Breast epithelium (tissue), 4 donors: ENCODE measurements at places on chromosomes 11 and 22. TPM values are rescaled to one million over a fixed set of nuclear protein-coding genes. Genes with fewer than 3 reads are reported as not detected.
A peak's percentile ranks its signal among the peaks of the same experiment; 100 is the strongest.

OR2AG1 gene
- total RNA-seq: not detected

TTC38 gene
- 82.3 TPM for total RNA-seq

KRTAP5-8 gene
- total RNA-seq: not detected

OR52A1 gene
- total RNA-seq: not detected

KRTAP5-6 gene
- not detected for total RNA-seq

ADM2 gene
- total RNA-seq: 0.98 TPM

DNA sequence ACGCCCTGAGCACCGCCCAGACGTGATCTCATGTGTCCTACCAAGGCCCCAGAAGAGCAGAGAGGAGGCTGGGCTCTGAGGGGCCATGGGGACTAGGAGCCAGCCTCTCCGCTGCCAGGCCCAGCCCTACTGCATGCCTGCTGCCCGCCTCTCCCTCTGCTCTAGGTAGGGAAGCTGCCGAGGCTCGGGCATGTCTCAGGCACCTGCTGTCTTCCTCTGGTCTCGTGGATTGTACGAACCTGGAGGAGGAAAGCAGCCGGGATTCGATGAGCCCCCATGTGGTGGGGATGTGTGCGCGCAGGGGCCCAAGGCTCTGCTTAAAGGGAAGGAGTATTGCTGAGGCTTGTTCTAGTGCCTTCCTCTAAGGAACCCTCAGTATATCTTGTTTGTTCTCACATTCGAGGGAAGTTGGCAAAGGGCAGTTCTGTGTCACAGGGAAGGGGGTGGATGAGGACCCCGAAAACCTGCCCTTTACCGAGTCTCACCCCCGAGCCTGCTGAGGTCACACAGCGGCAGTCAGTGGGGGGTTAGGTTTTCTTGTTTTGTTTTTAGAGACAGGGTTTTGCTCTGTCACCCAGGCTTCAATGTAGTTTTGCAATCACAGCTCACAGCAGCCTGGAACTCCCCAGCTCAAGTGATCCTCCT lies 21.2 kb downstream of the DAGLA start:
- DNase-seq: no peak
- no peaks in the 10 kb centered on the region for H3K36me3 ChIP-seq
- H3K4me1 ChIP-seq: peaks cover 14% of the 10 kb centered on the region
- no peaks in the 10 kb centered on the region for H3K27me3 ChIP-seq
- H3K27ac ChIP-seq: peak overlapping the region; percentile 79

GRCh38 chr11:62843466-62843865 lies 4.1 kb upstream of the WDR74 start:
- H3K36me3 ChIP-seq: no peaks in the 10 kb centered on the region
- H3K27ac ChIP-seq: no peak overlapping the region
- no peaks in the 10 kb centered on the region for H3K27me3 ChIP-seq
- DNase-seq: no peak
- peaks cover 2% of the 10 kb centered on the region for H3K4me1 ChIP-seq
- no peak overlapping the region for H3K4me3 ChIP-seq

- no peak overlapping the region for H3K27ac ChIP-seq
- no peaks in the 10 kb centered on the region for H3K36me3 ChIP-seq
- no peaks in the 10 kb centered on the region for H3K27me3 ChIP-seq
- no peak for DNase-seq
- no peak overlapping the region for H3K4me3 ChIP-seq
- no peaks in the 10 kb centered on the region for H3K4me1 ChIP-seq
Measured at GRCh38 chr22:26555478-26555877, 34.5 kb downstream of the TPST2 start.

GRCh38 chr11:102546923-102547471 lies 16.4 kb upstream of the MMP7 start:
- no peak overlapping the region for H3K27ac ChIP-seq
- no peaks in the 10 kb centered on the region for H3K27me3 ChIP-seq
- no peaks in the 10 kb centered on the region for H3K36me3 ChIP-seq

DNA sequence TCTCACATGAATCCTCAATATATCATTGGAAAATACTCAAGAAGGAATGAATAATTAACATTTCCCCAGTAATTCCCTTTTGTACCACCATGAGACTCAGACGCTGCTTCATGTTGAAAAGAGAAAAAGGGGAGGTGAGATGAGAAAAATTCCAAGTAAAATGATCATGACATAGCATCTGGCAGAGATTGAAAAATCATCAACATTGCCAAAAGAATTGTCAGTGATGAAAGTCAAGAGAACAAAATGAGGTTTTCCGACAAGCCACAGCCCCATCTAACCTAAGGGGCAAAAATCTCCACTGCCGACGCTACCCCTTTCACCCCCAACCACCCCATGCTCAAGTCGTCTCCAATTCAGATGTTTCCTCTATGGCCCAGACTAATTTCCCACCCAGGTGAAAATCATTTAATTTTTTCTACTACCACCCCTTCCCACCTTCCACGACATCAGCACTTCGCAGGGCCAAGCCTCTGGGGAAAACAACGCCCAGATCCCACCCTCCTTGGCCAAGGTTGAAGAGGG lies 1.2 kb downstream of the RAB6A start:
- no peaks in the 10 kb centered on the region for H3K4me1 ChIP-seq
- DNase-seq: no peak
- peak overlapping the region; percentile 96 for H3K27ac ChIP-seq
- no peaks in the 10 kb centered on the region for H3K27me3 ChIP-seq
- no peaks in the 10 kb centered on the region for H3K36me3 ChIP-seq

GRCh38 chr11:67371189-67371910 lies 2.0 kb downstream of the CLCF1 start:
- peak overlapping the region; percentile 94 for H3K4me3 ChIP-seq
- H3K27me3 ChIP-seq: no peaks in the 10 kb centered on the region
- no peaks in the 10 kb centered on the region for H3K36me3 ChIP-seq
- H3K27ac ChIP-seq: peak overlapping the region; percentile 96
- no peak for DNase-seq

GRCh38 chr11:120217941-120218694 lies 7.3 kb downstream of the OAF start:
- H3K4me3 ChIP-seq: peak overlapping the region; percentile 3
- H3K27ac ChIP-seq: peak overlapping the region; percentile 60
- H3K27me3 ChIP-seq: no peaks in the 10 kb centered on the region

DNA sequence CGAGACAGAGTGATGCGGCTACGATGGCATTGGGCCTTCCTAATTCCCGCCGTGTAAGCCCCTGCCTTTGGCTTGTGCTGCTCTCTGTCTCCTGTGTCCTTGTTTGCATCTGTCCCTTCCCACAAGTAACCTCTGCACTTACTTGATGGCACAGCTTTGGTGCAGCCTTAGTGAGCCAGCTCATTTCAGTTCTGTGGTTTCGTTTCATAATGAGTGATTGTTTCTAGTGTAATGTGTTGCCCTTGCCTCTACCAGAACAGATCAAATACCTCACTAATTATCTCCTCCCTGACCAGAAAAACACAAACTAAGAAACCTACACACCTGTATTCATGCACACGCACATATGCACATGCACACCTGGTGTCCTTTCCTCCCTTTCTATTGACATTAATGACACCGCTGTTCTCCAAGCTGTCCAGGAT lies 58.8 kb downstream of the GRK3 start:
- H3K27me3 ChIP-seq: no peaks in the 10 kb centered on the region
- no peaks in the 10 kb centered on the region for H3K36me3 ChIP-seq
- no peak overlapping the region for H3K4me3 ChIP-seq

GRCh38 chr11:118211006-118211405 lies 13.8 kb downstream of the JAML start:
- H3K27ac ChIP-seq: peak overlapping the region; percentile 12
- no peak overlapping the region for H3K4me3 ChIP-seq
- H3K36me3 ChIP-seq: no peaks in the 10 kb centered on the region
- H3K4me1 ChIP-seq: no peaks in the 10 kb centered on the region
- DNase-seq: peak; percentile 39
- H3K27me3 ChIP-seq: no peaks in the 10 kb centered on the region

GRCh38 chr11:75771646-75772410 lies 3.2 kb downstream of the DGAT2 start:
- H3K27me3 ChIP-seq: no peaks in the 10 kb centered on the region
- DNase-seq: no peak
- peaks cover 10% of the 10 kb centered on the region for H3K4me1 ChIP-seq
- H3K27ac ChIP-seq: no peak overlapping the region
- no peaks in the 10 kb centered on the region for H3K36me3 ChIP-seq

- no peak overlapping the region for H3K27ac ChIP-seq
- no peak overlapping the region for H3K4me3 ChIP-seq
- DNase-seq: no peak
- H3K27me3 ChIP-seq: no peaks in the 10 kb centered on the region
Measured at GRCh38 chr22:41458161-41458728, 10.2 kb downstream of the PHF5A start.

DNA sequence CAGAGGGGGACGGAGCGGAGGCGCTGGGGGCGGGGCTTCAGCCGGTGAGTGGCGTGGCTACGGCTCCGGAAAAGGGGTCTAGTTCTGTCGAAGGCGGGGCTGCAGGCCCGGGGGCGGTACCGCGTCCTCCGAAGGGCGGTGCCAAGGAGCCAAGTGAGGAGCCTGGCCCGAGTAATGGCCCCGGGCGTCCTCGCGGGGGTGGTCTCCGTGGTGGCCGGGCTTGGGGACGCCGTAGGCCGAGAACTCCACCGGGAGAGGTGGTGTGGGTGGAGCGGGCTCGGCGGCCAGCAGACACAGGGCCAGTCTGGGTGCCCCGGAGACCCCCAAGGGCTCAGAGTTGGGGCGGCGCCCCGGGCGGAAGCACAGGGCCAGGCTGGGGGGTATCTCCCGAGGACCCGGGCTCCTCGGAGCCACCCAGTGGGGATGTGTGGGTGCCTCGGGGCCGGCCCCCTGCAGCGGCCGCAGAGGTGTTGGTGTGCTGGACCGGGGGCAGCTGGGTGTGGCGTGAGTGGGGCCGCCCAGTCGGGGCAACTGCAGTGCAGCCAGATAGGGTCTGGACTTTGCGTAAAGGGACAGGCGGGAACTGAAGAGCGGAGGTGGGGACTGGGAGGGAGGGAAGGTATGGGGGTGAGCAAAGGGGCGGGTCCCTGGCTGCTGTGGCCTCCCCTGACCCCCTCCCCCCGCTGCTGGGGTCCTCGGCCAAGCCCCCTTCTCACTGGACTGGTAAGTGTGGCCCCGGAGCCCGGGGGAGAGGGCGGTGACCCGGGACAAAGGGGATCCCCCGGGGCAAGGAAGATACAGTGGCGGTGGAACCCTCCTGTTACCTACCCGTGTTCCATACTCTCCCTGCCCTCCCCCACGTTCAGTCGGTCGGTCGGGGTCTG lies 838 bp downstream of the FKBP2 start:
- peak overlapping the region; percentile 100 for H3K27ac ChIP-seq
- no peaks in the 10 kb centered on the region for H3K36me3 ChIP-seq
- H3K27me3 ChIP-seq: no peaks in the 10 kb centered on the region

DNA sequence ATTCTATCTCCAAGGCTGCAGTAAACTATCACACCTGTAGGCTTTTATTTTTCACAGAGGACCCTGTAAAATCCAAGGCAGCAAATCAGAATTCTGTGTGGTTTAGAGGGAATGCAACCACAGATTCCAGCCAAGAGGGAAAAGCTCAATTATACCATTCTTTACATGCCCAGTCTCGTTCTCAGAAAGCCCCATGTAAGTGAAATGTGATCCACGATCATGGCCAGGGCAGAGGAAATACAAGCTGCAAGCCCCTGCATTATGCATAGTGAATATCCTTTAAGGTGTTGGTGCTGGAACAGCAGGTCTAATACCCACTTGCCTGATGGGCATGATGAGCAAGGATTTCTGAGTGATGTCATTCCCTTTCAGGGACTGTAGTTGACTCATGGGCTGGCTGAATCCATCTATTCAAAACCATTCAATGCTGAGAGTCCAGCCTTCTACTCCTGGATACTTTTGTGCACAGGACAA lies 198.7 kb upstream of the MTMR2 start:
- H3K4me3 ChIP-seq: no peak overlapping the region
- peak overlapping the region; percentile 15 for H3K27ac ChIP-seq
- H3K4me1 ChIP-seq: no peaks in the 10 kb centered on the region
- DNase-seq: no peak
